Renal cortex interstitium (tissue), 15 donors: ENCODE measurements at places on chromosomes 3 and 15.

- no peak for DNase-seq
Observed at GRCh38 chr3:14524311-14524711, 15.8 kb downstream of the GRIP2 start.

- no peak for DNase-seq
Observed at GRCh38 chr15:59274126-59274970, 67.7 kb downstream of the LDHAL6B start.

GRCh38 chr15:70088455-70088854 is 9.3 kb downstream of the TLE3 start:
- no peak for DNase-seq

DNA sequence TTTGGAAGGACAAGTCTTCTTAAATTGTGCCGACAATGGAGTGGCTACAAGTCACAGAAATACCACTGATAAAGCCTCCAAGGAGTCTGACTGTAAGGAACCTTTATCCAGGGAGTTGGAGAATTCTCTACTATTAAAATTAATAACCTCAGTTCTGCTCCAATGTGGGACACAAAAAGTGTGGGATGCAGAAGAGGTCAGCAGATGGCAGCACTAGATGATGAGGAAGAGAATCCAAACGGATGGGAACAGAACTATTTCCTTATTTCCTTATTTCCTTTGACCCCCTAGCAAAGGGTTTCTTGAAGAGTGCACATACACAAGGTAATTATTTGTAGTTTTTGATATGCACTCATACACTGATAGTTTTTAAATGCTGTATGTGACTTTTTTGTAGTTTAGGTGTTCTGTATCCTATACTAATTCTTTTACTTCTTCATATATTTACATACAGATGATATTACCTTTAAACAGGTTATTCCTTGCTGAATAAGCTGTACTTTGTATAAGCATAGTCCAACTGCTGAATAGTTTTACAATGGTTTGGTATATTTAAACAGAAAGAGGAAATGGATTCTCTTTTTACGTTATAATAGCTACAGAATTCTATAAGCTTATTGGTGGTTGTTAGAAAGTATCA is 25.6 kb upstream of the NLGN1 start:
- DNase-seq, result no peak

GRCh38 chr3:31265646-31266428 is 266.9 kb upstream of the STT3B start:
- DNase-seq, result no peak

- DNase-seq, result no peak
Observed at GRCh38 chr3:11562277-11562881, 81.3 kb downstream of the VGLL4 start.

DNA sequence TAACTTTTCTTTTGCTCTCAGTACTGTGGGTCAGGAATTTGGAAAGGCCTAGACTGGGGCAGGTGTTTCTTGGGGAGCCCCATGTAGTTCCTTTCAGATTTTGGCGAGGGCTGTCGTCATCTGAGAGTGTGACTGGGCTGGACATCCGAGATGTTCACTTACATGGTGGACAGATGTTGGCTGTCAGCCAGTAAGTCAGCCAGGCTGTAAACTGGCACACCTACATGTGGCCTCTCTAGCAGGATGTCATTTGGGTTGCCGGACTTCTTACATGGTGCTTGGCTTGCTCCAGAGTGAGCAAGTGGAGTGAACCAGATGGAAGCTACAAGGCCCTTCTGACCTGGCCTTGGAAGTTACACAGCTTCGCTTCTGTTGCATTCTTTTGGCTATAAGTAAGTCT is 20.7 kb downstream of the TATDN2 start:
- no peak for DNase-seq
